Activated T-cell treated with anti-CD3 and anti-CD28 coated beads for 1 hour (primary cell): ENCODE measurements at places on chromosomes 5 and 9.

GRCh38 chr5:23727271-23727670, 219.9 kb downstream of the PRDM9 start:
- DNase-seq = no peak

DNA sequence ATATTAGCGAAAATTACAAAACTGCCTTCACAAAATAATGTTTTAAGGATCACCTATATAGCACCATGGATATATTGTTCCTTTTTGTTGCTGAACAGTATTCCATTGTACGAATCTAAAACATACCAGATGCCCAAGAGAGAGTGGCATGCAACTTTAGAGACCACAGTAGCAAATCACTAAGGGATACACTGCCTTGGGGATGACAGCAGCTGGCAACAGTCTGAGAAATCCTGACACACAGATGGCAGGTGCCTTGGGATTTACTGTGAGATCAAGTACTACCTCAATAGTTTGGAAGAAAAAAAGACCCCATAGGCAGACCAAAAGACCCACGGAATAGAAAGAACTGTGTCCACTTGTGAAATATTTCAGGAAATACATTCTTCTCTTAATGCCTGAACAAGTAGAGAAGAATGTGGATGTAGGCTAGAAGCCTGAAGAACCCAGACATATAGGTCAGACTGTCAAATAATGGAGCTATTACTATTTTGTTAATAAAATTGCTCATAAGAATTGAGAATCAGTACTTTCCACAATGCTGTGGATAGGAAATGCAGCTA, 53.4 kb downstream of the PLPP1 start:
- no peak for DNase-seq

- no peak for DNase-seq
Observed at GRCh38 chr9:117561761-117562160, 142.4 kb upstream of the TLR4 start.

- DNase-seq = no peak
Observed at GRCh38 chr9:76595645-76596044, 136.7 kb downstream of the GCNT1 start.

GRCh38 chr9:137514691-137515337, 35.4 kb downstream of the PNPLA7 start:
- DNase-seq = no peak

- no peak for DNase-seq
Observed at GRCh38 chr5:1380910-1381309, 36.0 kb upstream of the CLPTM1L start.

GRCh38 chr5:58122848-58123392, 337.0 kb downstream of the PLK2 start:
- no peak for DNase-seq

DNA sequence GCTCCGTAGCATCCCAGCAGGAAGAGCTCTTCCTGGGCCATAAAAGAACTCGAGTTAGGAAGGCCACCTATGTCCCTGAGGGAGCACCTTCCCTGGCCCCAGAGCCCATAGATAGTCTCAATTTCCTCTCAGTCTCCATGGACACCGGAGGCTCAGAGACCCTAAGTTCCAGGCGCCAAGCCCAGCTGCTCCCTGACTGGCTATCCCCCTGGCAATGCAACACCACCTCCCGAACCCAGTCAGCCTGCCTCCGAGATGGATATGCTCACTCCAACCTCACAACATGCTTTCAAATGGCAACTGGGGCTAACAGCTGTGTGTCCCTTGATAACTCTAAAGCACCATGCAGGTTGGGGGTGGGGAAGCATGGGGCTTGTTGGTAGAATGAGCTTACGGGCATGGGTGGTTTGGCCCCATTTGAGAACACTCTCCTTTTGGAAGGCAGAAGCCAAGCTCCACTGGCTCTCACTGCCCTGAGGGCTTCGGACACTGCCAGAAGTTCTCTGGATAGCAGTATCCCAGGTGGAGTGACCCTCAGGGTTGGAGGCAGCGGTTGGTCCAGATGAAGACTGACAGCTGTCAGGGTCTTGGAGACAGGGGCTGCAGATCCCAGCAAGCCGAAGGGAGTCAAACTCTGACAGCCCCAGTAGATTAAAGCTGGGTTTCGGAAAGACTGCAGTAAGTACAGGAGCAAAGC, 165.3 kb downstream of the PAX5 start:
- DNase-seq = no peak

GRCh38 chr9:38359689-38360385, 32.7 kb upstream of the ALDH1B1 start:
- DNase-seq = no peak

- DNase-seq = no peak
Observed at GRCh38 chr5:13403351-13403750, 541.1 kb downstream of the DNAH5 start.

GRCh38 chr5:44875661-44876605, 67.2 kb downstream of the MRPS30 start:
- no peak for DNase-seq

DNA sequence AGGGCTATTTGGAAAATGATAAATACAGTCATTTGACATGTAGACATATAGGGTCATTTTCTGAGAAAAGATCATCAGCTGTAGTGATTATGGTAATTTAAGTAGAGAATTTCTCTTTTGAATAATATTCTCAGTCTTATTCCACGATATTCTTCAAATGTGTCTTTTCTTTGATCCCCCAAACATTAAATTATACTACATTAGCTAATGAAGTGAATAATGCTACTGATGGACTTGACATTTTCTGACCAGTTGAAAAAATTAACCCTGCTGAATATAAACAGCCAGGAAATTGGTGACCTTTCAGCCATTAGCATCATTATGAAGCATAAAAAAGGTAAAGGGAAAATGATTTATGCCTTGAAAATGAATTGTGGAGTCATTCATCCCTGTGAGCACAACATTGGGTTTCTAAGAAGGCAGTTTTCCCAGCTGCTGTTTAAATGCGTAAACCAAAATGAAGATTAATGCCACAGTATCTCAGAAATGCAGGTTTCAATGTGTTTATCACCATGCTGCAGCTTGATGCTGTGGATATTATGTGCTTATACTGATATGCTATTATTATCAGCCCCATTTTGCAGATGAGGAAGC, 489.1 kb downstream of the KCTD16 start:
- no peak for DNase-seq

DNA sequence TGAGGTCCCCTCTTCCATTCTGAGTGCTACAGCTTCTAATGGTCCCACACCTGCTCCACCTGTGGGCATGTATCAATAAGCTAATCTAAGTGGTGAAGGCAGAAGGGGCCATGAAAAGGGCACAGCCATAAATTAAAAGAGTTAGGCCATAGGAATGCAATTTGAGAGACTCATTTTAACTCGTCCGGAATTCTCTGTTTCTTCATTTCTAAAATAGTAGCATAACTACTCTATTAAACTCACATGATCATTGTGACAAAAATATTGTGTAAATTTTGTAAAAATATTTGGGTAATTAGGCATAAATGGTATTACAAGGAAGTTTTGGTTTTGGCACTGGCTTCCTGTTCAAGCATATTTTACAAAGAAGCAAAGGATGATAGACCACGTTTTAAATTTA, 103.1 kb upstream of the TXNDC8 start:
- DNase-seq = no peak

GRCh38 chr5:88503406-88503805, 234.8 kb upstream of the TMEM161B start:
- DNase-seq = no peak

GRCh38 chr9:4155221-4156026, 144.4 kb downstream of the GLIS3 start:
- DNase-seq = no peak

DNA sequence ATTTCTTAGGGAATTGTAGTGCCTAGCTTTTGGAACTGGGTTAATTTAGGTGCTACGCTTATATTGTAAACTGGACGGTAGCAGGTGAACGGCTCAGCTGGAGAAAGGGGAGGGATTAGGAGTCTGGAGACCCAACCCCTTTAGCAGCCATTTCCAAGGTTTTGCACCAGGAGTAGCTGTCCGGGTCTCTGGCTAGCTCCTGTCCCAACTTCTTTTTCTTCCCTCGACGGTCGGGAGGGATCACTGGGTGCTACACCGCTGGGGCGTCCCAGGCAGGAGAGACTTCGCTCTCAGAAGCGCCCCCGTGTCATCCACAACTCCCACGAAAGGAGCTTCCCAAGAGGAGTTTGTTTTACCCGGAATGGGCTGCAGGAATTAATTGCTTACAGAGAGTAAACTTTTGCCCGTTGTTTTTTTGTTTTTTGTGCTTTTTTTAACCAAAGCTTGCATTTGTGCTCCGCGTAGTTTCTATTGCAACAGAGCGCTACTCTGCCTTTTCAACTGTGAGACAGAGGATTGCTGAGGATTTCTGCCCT, 1640.9 kb upstream of the C9orf72 start:
- no peak for DNase-seq

- no peak for DNase-seq
Observed at GRCh38 chr9:98099898-98100297, 19.1 kb downstream of the TRIM14 start.

DNA sequence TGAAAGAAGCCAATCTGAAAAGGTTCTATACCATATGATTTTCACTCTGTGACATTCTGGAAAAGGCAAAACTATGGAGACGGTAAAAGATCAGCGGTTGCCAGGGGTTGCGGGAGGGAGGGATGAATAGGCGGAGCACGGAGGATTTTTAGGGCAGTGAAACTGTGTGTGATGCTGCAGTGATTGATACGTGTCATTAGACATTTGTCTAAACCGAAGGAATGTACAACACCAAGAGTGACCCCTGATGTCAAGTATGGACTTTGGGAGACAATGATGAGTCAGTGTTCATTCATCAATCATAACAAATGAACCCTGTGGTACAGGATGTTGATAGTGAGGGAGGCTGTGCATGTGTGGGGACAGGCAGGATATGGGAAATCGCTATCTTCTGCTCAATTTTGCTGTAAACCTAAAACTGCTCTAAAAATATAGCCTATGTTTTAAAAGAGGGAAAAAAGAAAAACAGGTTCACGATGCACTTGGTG, 34.4 kb downstream of the ERGIC1 start:
- no peak for DNase-seq

DNA sequence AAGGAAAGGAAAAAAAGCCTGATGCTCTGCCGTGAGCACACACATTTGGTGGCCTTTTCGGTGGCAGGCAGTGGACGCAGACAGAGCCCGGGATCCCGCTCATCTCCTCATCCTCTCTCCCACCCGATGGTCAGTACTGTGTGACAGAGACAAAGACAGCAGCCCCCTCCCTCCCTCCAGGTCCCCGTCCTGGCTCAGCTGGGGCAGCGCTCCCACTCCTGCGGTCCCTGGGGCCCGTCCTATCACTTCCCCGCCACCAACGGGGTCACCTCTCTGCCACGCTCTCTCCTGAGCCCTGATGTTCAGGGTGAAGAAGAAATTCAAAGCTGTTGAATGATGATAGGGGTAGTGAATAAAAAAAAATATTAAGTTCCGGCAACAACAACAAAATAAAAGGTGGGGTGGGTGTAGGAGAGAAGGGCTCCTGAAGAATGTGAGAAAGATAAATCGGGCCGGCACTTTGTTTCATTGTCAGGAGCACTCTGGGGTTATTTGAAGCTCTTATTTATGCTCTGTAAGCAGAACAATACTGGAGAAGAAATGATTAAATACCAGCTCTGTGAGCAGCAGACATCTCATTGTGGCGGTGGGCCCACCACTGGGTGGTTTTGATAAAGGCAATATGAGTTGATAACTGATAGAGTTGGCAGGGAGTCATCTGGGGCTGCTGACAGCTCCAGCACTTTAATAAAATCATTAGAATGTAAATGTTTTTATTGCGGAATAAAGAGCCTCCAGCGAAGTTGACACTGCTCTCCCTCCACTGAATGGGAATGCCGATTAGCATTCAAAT, 417.7 kb downstream of the IRX1 start:
- DNase-seq = no peak
